ENCODE measurements at places on chromosomes 12 and 14.

GRCh38 chr12:121443193-121443870 is 43.4 kb downstream of the RNF34 start:
- DNase-seq, result peak; percentile 94

GRCh38 chr14:95222151-95222631 is 64.9 kb upstream of the DICER1 start:
- DNase-seq, result no peak

- DNase-seq, result no peak
Observed at GRCh38 chr12:77746096-77746495, 84.6 kb upstream of the NAV3 start.

DNA sequence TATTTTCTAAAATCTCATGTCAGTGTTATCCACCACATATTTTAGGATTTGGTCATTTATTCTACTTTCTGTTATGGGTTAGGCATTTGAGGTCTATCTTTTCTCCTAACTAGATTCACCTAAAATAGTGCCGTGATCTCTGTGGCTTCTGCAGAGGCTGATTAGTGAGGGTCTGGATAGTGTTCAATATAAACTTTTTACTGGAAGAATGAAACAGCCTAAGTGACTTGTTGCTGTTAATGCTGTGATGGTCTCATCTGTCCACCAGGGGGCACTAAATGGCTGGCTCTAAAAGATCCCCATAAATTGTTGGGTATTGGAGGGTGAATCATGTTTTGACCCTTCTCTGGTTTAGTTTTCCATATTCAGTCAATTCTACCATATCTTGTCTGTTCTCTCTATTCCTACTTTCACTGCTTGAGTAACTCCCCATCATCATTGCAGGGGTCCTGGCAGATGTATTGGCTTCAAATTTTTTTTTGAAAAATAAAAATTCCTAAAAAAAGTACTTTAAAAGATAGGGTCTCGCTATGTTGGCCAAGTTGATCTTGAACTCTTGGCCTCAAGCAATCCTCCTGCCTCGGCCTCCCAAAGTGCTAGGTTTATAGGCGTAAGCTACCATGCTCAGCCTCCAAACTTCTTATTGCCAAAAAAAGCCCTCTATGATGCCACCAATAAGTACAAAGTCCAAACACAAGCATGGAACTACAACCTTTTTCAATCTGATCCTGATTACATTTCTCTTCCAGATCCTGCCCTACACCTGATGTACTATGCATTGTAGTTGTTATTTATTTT is 6.9 kb downstream of the PABPN1 start:
- DNase-seq, result peak; percentile 70

- DNase-seq, result no peak
Observed at GRCh38 chr12:109641422-109641821, 67.8 kb downstream of the MVK start.

DNA sequence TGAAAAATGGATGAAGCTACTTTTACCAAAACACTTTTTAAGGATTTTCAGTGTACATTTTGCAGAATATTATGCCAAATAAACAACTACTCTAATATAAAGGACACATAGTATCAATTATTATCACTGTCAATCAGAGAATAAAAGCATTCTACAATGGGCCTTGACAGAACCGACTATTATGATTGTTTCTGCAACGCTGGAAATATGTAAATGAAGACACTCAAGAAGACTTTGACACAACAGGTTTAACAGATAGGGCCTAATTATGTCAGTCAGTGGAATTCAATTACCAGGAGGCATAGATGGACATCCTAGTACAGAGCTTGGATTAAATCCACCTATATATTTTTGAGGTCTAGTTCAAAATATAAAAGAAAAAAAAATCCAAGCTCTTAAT is 58.7 kb upstream of the SOX5 start:
- DNase-seq, result no peak

DNA sequence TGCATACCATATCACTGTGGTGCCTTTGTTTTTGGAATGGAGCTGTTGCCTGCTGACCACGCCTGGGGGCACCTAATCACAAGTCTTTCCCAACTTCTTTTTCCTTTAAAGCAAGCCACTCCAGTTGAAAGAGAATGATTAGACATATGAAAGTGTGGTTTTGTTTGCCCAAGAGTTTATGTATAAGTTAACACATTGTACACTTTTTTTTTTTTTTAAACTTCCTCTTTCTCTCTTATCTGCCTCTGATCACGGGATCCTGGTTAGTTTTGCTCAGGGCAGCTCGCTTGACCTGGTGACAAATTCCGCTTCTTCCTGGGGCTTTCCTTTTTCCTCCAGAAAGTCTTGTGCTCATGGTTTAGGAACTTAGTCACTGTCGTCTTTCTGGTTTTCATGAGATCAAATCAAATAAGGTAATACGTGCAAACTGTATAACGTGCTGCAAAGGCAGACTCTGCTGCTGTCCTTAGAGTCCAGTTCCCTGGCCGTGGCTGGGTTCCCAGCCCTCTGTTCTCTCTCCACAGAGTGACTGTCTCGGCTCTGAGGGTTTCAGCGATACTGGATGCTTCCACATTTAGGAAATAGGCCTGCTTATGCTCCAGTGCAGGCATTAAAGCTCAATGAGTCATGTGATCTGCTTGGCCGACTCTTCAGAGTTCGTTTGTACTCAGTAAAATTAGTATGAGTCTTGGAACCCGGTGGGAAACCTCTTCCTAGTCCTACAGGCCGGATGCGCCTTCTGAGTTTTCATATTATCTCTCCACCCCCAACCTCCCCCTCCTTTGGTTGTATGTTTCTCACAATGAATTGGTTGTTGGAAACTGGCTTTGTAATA is 15.2 kb downstream of the RASSF3 start:
- DNase-seq, result peak; percentile 70

DNA sequence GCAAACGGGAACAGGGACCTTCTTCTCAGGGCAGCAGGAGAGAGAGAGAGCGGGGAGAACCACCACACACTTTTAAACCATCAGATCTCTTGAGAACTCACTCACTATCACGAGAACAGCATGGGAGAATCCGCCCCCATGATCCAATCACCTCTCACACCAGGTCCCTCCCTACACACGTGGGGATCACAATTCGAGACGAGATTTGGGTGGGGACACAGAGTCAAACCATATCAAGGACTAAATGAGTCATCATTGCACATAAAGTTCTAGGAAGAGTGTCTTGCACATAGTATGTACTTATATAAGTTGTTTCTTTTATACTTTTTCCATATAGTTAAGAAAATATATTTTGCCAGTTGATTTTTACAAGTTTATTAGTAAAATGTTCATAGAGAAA is 17.6 kb upstream of the NTN4 start:
- DNase-seq, result no peak

- DNase-seq, result no peak
Observed at GRCh38 chr12:79778802-79779448, 88.2 kb upstream of the PAWR start.

GRCh38 chr14:74946659-74947281 is 8.6 kb downstream of the PGF start:
- DNase-seq, result peak; percentile 75

GRCh38 chr14:81137316-81137715 is 83.4 kb downstream of the GTF2A1 start:
- DNase-seq, result no peak

DNA sequence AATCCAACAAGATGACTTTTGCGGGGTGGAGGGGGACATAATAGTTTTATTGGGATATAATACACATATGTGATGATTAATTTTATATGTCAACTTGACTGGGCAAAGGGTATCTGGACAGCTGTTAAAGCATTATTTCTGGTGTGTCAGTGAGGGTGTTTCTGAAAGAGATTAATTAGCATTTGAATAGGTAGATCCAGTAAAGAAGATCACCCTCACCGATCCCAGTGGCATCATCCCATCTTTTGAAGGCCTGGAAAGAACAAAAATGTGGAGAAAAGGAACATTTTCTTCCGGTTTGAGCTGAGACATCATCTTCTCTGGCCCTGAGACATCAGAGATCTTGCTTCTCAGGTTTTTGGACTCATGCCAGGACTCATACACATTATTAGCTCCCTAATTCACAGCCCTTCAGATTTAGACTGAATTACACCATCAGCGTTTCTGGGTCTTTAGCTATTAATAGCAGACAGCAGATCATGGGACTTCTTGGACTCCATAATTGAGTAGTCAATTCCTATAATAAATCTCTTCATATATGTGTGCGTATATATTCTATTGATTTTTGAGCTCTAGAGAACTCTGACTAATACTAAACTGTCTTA is 283.6 kb downstream of the PCNX1 start:
- DNase-seq, result no peak

DNA sequence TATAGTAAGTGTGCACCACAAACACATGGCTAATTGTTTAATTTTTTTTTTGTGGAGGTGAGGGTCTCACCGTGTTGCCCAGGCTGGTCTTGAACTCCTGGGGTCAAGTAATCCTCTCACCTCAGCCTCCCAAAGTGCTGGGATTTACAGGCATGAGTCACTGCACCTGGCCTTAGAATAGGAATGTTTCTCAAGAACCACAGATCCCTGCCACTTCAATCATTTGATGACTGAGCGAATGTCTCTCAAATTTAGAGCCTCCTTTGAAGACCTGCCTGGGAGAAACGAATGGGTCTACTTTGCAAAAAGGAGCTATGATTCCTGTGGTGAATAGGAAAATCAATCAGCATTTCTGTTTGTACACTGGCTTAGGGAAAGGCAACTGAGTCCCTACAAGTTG is 33.5 kb upstream of the CHST11 start:
- no peak for DNase-seq

GRCh38 chr12:15000575-15000974 is 27.7 kb downstream of the PDE6H start:
- no peak for DNase-seq

DNA sequence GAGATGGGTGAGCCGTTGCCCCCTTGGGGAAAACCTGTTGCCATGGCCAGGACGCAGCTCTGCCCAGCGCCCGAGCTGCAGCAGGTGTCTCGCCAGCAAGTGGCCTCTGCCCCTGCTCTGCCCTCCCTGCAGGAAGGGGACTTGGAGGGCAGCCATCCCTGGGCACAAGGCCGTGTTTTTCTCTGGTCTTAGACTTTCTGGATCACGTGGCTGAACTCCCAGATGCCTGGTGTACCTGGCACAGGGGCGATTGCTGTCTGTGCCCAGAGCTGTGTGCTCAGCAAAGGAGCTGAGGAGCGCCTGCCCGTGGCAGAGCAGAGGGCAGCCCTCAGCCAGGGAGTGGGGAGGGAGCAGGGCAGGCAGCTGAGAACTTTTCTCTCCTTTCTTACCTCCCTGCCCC is 38.0 kb downstream of the TMEM63C start:
- no peak for DNase-seq

DNA sequence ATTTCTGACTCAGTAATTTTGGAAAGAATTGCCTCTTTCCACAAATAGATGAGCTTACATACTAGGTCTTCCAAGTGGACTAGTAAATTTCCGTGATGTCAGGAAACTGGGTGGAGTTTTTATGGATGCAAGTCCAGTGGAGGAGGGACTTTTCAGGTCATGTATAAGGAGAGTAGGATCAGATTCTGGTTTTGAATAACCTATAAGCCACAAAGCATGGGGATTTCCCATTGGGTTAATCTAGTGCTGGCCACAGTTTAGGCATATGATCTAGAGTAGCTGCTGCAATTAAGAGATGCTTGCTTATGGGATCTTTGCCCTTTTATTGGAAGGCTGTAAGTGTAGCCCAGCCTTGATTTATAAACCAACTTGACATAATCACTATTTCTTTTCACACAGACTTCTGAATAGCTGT is 33.8 kb downstream of the STK38L start:
- DNase-seq, result no peak

GRCh38 chr12:46524778-46525177 is 152.2 kb upstream of the SLC38A2 start:
- DNase-seq, result peak; percentile 95

GRCh38 chr12:11798856-11799501 is 149.5 kb downstream of the ETV6 start:
- DNase-seq, result no peak

DNA sequence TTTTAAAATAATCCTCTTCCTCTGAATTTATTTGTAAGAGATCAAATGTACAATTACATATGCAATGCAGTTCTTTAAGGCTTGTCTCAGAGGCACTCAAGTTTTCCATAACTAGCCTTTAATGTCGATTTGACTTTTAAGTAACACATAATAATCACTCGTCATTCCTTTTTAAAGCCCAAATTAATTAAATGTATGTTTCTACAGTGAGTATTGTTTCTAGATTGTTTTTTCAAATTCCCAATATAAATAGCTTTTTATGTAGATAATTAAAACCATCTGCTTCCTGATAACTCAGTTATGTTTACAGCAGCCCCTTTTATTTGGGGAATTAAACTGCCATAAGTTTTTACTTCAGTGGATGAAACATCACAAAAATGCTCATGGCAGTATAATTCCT is 185.1 kb downstream of the ETNK1 start:
- DNase-seq, result no peak

DNA sequence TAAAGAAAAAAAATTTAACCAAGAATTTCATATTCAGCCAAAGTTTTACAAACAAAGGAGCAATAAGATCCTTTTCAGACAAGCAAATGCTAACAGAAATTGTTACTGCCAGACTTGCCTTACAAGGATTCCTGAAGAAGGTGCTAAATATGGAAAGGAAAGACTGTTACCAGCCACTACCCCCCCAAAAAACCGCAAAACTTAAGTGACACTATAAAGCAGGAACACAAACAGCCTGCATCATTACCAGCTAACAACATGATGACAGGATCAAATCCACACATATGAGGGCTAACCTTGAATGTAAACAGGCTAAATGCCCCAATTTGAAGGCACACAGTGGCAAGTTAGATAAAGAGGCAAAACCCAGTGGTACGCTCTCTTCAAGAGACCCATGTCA is 55.7 kb downstream of the APOBEC1 start:
- no peak for DNase-seq

GRCh38 chr12:104535369-104535768 is 78.6 kb downstream of the CHST11 start:
- no peak for DNase-seq

GRCh38 chr12:79871621-79872020 is 63.3 kb downstream of the PPP1R12A start:
- DNase-seq, result no peak

DNA sequence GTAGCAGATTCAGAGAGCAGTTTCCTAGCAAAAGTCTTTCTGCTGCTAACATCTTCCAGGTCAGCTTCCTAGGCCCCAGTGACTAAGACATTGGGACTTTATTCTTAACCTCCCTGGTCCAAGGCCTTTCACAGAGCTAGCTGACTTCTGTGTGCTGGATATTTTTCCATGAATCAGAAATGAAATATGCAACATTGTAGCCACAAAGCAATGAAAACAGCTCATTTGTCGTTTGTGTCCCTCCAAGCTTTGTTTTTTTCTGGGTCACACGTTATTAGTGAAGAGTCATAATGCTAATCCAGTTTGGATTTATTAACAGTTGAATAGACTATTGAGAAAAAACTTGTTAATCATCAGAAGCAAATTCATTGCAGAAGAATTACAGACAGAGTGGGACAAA is 82.4 kb downstream of the ARF6 start:
- no peak for DNase-seq

DNA sequence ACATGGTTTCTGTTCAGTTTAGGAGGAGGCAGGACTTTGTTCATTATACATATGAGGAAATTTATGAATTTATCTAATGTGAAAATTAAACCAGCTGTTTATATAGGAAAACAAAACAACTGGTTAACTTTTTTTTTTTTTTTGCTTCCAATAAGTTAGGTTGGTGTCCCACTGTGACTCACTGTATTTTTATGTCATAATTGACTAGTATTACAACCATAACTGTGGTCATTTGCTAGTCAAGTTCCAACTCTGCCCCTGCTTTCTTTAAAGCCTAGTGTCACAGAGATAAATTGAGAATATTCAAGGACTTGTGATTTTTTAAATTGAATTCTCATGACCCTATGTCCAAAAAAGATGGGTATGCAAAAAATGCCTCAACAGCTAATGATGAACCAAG is 227.7 kb downstream of the BCAT1 start:
- DNase-seq, result no peak
